ENCODE measurements at places on chromosomes 16 and 17.

- no peak for DNase-seq
These were observed 4.8 kb upstream of the ERBB2 start for GRCh38 chr17:39695089-39695474.

DNA sequence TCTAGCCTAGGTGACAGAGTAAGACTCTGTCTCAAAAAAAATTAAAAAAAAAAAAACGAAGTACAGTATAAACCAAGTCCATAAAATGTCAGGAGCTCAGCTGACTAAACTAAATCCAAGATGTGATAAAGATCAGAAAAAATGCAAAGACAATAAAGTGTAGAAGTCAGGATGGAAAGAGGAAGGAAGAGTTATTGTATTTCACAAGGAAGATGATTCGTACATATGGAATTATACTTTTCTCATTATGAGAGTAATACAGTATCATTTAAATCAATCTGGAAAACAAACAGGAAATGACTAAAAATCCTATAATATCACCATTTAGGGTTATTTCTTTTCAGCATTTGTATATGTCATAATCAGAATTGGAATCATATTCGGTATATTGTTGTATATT, 11.4 kb upstream of the APOH start:
- peak; percentile 73 for DNase-seq

DNA sequence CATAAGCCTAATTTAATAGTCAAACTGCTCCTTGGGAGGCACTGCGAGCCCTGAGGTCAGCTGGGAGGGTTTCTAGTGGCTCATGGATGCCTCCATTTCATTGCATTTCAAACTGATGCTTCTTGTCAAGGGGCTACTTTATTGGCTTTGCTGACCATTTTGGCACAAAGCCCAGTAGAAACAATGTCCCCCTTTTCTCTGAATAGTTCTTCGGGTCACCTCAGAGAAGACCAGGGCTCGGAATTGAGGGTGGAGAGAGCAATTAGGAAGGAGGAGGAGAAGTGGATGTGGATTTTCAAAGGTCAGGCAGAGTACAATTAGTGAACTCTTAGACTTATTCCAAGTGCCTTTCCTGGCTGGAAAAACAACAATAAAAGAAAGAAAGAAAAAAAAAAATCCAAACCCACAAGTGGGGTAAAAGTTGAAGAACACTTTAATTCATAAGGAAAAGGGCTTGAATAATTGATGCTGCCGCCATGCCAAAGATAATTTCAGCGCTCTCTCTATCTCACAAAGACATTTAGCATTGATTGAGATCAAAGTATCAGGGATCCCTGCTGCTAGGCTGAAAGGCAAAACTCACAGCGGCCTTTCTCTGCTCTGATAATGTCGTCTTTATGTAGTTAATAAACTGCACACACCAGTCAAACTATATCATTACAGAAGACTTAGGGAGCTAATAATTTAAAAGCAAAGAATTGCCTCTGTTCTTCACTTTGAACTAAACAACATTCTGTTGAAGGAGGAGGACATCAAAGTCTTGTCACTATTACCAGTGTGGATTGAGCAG, 122.7 kb downstream of the RGS9 start:
- DNase-seq, result no peak

- no peak for DNase-seq
These were observed 19.4 kb upstream of the FASN start for GRCh38 chr17:82117139-82118090.

GRCh38 chr16:76035689-76036088, 241.5 kb upstream of the CNTNAP4 start:
- DNase-seq, result no peak

DNA sequence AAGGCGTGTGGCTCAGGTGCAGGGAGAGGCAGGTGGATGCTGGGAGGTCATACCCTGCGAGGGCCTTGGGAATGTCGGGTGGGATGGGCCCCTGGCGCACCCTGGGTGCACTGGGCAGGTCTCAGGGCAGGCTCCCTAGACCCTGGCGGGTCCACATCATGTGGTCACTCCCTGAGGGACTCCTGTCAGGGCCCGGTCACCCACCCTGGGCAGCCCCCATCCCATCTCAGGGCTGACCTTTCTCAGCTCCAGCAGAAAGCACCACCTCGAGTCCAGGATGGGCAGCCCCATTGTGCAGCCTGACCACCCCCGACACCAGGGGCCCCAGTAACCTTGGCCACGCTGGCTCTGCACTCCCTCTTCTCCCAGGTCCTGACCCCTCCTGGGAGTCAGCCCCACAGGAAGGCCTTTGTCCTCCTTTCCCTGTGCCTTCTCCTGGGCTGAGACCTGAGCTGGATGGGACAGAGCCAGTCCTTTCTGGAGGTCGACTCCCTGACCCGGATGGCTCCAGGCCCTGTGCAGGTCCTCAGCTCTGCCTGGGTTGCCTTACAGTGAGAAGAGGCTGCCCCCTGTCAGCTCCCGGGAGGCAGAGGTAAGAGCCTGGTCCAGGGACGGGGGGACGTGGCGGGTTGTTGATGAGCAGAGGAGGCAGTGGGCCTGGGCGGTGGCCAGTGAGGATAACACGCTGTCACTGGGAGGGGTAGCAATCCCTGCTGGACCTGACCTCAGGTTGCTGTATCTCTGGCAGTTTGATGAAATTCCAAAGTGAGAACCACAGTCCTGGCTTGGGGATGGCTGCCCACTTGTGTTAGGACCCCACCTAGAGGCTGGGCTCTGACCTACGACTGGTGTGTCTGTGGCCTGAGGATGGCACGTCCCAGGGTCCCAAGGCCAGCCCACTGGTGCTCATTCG, 77.9 kb downstream of the GOSR1 start:
- DNase-seq, result no peak

DNA sequence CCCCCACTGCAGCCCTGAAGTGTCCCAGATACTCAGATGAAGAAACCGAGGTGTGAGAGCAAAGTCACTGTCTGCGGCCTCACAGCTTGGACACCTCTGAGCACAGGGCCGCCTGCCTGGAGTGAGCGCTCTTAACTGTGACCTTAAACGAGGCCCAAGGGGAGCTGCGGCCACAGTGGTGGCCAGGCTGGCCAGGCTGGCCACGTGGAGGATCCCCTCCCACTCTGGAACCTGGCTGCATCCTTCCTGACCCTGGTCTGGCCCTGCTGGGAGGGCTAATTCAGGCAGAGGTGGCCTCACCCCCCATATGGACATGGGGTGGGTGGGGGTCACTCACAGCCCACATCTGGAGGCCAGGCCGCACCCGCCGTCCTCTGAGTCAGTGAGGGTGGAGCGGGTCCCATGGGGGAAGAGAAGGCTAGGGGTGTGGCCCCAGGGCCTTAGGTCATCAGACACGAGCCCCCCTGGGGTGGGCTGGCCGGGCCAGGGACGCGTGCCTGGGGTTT, 6.6 kb downstream of the VASN start:
- no peak for DNase-seq

GRCh38 chr16:57775661-57776469, 26.4 kb downstream of the KIFC3 start:
- no peak for DNase-seq

DNA sequence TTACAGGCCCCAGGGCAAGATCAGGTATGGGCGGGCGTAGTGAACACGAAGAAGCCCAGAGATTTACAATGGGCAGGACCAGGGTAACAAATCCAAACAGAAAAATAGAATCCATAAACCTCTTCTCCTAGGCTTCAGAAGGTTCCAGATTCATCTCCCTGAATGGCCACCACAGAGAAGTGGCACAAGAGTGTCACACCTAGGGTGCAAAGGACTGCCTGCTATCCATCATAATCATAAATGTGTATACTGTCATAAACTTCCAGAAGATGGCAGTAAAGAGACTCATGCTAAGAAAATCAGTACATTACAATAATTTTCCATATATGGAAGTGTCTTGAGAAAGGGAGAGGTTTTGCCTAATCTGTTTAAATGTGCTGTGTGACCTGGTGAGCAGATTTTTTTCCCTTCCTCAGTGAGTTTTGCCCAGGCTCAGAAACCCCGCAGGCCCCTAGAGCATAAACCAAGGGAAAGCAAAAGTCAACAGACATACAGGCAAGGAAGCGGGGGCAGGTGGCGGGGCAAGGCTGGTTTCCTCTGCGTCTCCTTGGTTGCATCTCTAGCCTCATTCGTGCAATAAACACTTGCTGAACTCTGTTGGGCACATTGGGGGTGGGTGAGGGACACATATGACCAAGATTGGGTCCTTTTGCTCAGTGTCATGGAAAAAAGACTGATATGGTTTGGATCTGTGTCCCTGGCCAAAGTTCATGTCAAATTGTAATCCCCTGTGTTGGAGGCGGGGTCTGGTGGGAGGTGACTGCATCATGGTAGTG, 92.0 kb upstream of the CDH5 start:
- DNase-seq, result peak; percentile 71

DNA sequence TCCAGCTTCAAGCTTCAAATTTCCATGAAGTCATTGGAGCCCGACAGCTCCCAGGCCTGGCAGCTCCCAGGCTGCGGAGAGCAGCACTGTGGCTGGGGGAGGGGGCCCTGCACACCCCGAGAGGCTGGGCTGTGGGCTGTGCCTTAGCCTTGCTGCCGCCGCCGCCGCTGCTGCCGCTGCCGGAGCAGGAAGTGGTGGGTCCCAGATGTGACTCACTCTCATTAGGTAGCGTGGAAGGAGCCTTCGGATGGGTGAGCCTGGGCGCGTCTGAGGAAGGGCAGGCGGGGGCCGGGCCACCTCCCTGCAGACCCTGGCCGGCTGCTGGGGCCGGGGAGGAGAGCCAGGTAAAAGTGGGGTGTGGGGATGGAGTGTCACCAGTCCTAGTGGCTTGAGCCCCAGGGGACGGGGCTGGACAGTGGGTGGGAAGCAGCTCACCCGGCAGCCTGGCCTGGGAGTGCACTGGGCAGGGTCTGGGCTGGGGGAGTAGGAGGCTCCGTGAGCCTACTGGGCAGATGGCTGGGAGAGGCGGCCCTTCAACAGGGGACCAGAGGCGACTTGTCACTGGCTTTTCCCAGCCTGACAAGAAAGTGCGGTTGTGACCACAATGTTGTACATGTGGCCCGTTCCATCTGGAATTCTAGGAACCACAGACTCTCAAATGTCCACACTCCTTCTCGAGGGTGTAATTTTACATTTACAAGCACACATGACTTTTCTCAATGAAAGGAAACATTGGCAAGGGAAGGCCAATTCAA, at the start of gene ADCY7:
TSS of gene ADCY7 (plus strand) at position 215 of the 755 bp plus-strand sequence. CDS start 21,629 bp downstream, outside the sequence.
- DNase-seq, result peak; percentile 79

DNA sequence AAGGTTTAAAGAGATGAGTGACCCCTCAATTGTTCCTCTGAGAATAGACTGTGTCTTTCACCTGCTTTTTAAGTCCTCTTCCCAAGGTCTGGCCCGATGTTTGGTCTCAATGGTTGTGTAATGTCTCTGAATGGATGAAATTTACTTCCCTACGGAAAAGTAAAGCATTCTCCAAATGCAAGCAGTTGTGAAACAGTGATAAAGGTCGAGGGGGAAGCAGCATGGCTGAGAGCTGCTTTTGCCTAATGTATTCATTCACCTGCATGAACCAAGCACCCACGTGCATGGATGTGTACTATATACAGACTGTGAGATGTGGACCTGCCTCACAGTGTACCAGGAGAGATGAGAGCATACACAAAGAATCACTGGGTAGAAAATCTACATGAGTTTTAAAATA, 11.4 kb downstream of the MRPS23 start:
- DNase-seq, result no peak

DNA sequence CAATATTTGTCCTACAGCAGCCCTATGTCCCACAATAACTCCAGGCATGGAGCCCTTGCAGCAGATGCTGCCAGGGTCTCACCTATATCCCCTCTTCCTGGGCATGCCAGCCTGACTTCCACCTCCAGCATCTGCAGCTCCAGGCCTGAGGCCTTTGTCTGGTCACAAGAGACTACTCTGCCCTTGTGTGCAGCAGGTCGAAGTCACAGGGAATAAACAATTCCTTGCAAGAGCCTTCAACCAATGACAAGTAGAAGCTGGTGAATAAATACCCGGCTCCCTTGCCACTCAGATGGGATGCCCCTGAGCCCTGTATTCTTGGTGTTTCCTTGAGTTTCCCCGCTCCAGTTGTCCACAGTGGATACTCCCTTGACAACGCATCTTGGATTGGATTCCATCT, 23.0 kb downstream of the CES1 start:
- no peak for DNase-seq

GRCh38 chr17:59521465-59522126, 43.8 kb upstream of the DHX40 start:
- peak; percentile 47 for DNase-seq

GRCh38 chr16:25269879-25270278, 12.2 kb upstream of the ZKSCAN2 start:
- no peak for DNase-seq

GRCh38 chr17:14831491-14831890, 433.6 kb downstream of the PMP22 start:
- DNase-seq, result peak; percentile 20

DNA sequence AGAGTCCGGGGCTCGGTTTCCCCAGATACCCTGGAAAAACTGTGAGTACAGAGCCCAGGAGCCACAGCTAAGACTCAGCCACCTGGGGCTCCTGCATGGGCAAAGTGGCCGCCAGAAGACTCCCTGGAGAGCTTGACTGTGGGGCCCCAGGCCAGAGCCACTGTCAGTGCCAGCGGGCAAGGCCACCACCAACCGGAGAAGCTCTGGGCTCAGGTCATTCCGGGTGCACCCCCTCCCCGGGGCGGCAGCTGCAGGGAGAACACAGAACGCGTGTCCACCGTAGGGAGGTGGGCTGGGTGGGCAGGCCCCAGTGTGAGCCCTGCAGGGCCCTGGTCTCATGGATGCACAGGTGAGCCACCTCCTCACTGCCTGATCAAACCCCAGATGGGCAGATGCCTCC, 22.3 kb upstream of the RBFOX3 start:
- no peak for DNase-seq

DNA sequence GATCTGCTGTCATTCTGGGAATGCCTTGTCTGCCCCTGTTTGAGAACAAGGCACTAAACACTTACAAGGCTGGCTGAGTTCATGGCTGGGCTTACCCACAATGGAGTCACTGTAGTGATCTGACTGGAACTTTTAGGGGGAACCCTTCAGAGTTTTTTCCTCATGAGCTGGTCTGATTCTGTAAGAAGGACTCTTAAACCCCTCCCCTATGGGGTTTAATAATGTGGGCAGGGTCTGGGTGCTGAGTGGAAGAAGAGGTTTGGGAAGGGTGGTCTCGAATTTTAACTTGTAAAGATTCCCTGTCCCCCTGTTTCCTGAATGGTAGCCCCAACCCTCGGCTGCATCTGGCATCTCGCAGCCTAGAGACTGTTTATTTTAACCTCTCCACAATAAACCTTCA, 30.6 kb downstream of the OSBPL7 start:
- DNase-seq, result no peak

All from HCEC 1CT (cell line).